ENCODE measurements at places on chromosomes 6 and 20. TPM values are rescaled to one million over a fixed set of nuclear protein-coding genes. Genes with fewer than 3 reads are reported as not detected.

Gene BMP2
- total RNA-seq = 0.57 TPM

Gene TUBB1
- total RNA-seq = not detected

Gene CLPSL2
- not detected for total RNA-seq

Gene SLC35D3
- 0.07 TPM for total RNA-seq

Gene FOXA2
- 4.2 TPM for total RNA-seq

Gene FKBP1C
- 0.69 TPM for total RNA-seq

Gene ASXL1
- total RNA-seq = 38.8 TPM

Gene ZHX3
- 22.0 TPM for total RNA-seq

Gene RALGAPB
- total RNA-seq = 10.7 TPM

DNA sequence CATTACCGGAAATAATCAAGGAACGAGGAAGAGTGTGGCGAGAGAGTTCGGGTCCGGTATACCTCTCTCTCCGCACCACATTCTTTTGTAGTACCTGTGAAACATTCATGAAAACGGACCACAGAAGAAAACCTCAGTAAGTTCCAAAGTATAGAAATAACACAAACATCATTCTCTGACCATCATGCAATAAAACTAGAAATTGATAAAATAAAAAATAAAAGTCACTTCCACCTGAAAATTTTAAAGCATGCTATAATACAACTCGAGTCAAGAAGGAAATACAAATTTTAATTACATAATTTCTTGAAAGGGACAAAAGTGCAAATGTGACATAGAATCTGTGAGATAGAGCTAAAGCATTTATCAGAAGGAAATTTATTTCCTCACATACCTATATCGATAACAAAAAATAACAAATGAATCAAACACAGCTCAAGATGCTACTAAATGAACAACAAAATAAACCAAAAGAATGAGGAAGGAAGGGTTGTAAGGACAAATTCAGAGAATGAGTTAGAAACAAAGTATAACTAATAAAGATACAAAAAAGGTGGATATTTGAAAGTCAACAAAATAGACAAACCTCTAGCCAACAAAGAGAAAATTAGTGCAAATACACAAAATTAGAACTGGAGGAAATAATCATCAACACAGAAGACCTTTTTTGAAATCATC is 84.2 kb downstream of the TRIM27 start:
- DNase-seq = no peak

- DNase-seq = no peak
These were observed 469.4 kb upstream of the SLC35B3 start for GRCh38 chr6:8904754-8905153.

DNA sequence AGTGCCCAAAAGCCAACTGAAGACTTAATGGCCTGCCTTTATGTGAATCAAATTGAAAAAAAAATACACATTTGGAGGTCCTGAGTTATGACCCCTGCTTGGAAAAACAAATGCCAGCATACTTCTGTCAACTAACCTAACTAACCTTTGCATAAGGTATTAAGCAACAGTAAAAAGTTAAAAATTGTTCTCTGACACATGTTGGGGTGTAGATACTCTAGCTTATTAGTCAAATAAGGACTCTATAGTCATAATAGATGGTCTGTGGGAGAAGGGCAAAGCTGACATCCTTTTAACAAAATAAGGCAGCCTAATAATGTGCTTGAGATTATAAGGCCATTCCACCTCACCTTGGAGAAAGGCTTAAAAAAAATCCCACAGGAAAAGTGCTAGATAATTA is 140.5 kb downstream of the HIVEP2 start:
- no peak for DNase-seq

DNA sequence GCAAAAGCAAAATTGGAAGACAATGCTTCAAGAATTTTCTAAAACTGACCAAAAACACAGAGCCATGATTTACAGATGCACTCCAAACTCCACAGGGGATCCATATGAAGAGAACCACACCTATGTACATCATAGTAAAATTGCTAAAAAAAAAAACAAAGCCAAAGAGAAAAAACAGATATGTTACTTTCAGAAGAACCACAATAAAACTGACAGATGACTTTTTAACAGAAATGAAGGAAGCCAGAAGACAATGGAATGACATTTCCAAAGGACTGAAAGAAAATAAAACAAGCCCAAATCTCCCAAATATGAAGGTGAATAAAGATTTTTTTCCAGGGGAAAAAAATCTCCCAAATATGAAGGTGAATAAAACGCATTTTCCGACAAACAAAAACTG is 17.5 kb downstream of the TRERF1 start:
- DNase-seq = no peak

GRCh38 chr20:460180-460579 is 2.2 kb downstream of the TBC1D20 start:
- no peak for DNase-seq

- no peak for DNase-seq
These were observed 3.8 kb upstream of the AFG1L start for GRCh38 chr6:108291091-108291490.

- no peak for DNase-seq
These were observed 23.5 kb upstream of the OCSTAMP start for GRCh38 chr20:46573788-46574584.

- DNase-seq = no peak
These were observed 42.9 kb downstream of the AFG1L start for GRCh38 chr6:108337721-108338120.

DNA sequence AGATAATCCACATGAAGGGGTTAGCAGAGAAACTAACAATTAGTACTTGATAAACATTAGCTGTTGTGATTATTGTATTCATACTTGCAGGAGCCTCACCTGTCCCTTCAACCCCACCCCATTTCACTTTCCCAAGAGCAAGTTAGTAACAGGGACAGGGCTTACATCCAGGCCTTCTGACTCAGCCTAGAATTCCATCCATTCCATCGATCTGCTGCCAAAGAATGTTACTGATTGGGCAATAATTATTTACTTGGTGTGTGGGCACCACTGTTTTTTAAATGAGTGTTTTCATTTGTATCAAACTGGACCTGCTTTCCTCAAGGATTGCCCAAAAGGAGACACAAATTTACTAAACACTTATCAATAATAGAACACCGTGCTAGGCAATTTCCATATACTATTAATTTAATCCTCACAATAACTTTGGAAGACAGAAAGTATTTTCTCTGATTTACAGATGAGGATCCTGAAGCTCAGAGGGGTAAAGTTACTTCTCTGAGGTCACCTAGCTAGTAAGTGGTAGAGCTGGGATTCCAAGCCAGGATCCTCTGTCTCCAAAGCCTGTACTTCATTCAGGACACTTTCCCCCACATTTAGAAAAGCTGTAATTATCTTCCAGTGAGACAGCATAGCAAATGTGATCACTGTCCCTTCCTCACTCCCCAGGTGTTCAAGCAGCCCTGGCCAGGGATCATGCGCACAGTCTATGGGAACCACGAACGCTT is 32.8 kb downstream of the GSS start:
- peak; percentile 67 for DNase-seq

- no peak for DNase-seq
These were observed 25.7 kb upstream of the MRAP2 start for GRCh38 chr6:84007871-84008270.

DNA sequence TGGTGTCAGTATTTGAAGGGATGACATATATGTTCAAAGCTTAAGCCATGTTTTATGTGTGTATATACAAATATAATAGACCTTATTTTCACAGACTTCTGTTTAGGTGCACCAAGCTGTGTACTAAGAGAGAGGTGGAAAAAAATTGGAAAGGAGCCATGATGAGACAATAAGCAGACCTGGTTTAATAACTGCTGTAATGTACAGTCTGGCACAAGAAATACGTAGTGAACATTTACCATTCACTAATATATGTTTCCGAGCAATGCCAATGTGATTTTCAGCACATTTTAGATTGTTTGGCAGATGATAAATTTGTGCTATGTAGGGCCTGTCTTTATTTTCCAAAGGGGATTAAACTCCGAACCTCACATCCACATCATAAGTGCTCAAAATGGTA is 116.3 kb downstream of the KHDC1L start:
- DNase-seq = no peak

- DNase-seq = peak; percentile 96
These were observed 179.5 kb upstream of the AKAP12 start for GRCh38 chr6:151060096-151060765.

GRCh38 chr6:93801101-93801847 is 381.9 kb upstream of the EPHA7 start:
- no peak for DNase-seq

- DNase-seq = no peak
These were observed 217.8 kb downstream of the SLC35F1 start for GRCh38 chr6:118124851-118125250.

DNA sequence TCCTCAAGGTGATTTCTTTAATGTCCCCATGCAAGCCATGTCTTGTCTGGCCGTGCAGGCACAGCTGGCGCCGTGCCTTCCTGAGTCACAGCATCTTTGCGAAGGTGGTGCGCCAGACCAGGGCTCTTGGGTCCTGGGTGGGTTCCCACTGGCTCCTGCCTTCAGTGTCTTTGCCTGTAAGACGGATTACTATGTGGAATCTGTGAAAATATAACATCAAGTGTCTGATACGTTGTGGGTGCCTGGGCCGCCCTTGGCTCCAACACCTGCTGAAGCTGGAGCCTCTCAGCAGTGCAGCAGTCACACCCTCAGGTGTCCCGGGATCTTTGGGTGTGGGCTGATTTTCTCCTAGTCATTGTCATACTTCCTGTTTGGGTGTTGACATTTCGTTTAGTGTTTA is 3.2 kb downstream of the OSBPL2 start:
- DNase-seq = no peak

Data from HT1080 (cell line).